ENCODE measurements at places on chromosomes 6 and 20. TPM values are rescaled to one million over a fixed set of nuclear protein-coding genes. Genes with fewer than 3 reads are reported as not detected.

GRCh38 chr6:21827425-21828202 lies 234.1 kb downstream of the SOX4 start:
- DNase-seq = no peak

DNA sequence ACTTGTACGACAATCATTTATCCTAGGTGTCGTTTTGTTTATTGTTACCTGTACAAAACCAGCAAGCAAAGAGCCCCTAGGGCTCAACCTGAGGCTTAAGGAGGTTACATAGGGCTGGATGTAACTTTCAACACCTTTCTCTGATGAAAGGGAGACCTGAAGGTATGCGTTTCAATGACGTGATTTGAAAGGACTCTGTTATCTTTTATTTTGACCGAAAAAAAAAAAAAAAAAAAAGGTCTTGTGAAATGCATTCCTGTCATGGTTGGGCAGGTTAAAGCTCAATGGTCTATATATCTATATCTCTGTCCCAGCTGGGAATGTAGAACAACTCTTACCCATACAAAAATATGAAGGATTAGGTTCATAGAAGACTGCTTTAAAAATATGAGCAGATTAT lies 78.7 kb upstream of the SASH1 start:
- no peak for DNase-seq

GRCh38 chr6:141594874-141595273 lies 537.9 kb upstream of the GJE1 start:
- DNase-seq = no peak

DNA sequence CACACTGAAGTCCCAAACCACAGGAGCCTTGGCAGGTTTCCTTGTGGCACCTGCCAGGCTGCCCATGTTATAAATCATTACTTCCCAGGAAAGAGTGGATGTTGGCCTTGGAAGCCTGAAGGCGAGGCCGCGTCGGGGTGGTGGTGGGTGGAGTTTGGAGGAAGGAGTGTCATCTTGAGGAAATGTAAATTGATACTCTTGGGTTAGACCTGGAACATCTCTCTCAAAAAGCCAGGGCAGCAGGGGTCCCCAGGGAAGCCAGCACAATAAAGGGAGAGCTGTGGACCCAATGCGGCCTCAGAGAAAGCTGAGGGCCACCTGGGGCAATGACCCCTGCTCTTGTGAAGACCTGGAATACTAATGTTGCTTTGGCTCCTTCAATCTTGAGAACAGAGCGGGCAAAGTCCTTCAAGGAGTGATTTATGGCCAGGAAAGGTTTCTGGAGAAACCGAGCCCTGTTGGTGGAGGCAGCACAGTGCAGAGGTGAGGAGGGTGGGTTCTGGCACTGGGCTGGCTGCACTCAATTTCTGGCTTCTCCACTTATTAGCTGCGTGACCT lies 26.3 kb upstream of the TRAF3IP2 start:
- DNase-seq = no peak

The PGBD1 gene
- total RNA-seq = 3.1 TPM

GRCh38 chr20:59774204-59774641 lies 159.2 kb downstream of the SYCP2 start:
- DNase-seq = no peak

GRCh38 chr6:35058865-35059522 lies 82.1 kb downstream of the TCP11 start:
- no peak for DNase-seq

The GSTA3 gene
- not detected for total RNA-seq

DNA sequence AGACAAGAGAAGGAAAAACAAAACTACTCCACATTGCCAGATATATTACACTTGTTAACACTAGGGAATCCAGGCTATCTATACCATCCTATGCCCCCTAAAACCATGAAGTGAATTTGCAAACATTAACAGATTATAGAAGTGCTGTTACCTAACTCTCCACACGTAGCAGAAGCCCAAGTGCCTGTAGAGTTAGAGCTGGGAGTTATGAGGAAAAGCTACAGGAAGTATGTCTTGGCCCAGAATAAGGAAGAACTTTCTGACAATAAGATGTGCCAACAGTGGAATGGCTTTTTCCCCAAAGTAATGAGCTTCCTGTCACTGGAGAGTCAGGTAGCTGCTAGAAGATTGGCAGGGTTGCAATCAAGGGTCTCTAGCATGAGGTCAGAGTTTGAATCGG lies 32.5 kb downstream of the ADGRG6 start:
- no peak for DNase-seq

GRCh38 chr6:43891072-43891870 lies 121.3 kb downstream of the VEGFA start:
- DNase-seq = no peak

DNA sequence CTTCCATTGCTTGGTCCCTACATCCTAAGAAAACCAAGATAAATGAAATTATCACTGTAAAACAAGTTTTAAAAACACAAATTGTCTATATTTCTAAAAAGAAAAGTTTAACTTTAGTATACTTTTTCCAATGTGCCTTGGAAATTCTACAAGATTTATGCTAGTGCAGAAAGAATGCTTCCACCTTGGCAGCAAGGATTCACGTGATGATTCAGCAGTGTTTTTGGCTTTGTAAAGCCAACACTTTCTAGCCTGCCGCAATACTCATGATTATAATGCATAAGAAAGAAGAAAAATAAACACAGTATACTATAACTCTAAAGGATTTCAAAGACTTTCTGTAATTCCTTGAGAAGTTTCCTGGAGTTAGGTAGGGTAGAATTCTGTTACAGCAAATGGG lies 442.7 kb downstream of the TENT5A start:
- DNase-seq = no peak

The SGK2 gene
- total RNA-seq = 45.6 TPM

GRCh38 chr20:14561741-14562221 lies 224.4 kb upstream of the FLRT3 start:
- DNase-seq = no peak

GRCh38 chr6:89385156-89385667 lies 26.9 kb downstream of the RRAGD start:
- DNase-seq = no peak

The TP53TG5 gene
- total RNA-seq = 0.52 TPM
